ENCODE measurements at places on chromosomes 12 and 14. TPM values are rescaled to one million over a fixed set of nuclear protein-coding genes. Genes with fewer than 3 reads are reported as not detected.

DNA sequence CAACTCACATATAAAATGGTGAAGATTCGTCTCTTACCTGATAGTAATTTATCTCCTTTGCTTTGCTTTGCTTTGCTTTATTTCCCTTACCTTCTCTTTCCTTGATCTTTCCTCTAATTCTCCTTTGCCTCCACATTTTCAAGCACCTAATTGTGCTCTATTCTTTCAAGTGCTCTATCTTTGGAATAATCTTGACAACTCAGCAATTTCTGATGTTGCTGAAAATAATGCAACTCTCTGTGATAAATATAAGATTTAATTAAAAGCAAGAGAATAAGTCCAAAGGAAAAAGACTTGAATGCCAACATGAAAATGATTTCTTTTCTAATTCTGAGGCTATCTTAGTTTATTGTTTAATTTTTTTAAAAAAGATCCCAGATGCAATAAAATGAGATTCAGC lies 139.5 kb upstream of the SYT1 start:
- H3K27ac ChIP-seq = no peak overlapping the region
- H3K36me3 ChIP-seq = no peaks in the 10 kb centered on the region
- H3K4me1 ChIP-seq = no peaks in the 10 kb centered on the region
- H3K27me3 ChIP-seq = no peaks in the 10 kb centered on the region
- H3K4me3 ChIP-seq = no peak overlapping the region
- DNase-seq = no peak

TCL1A gene
- total RNA-seq = 5.0 TPM

CISTR gene
- total RNA-seq = not detected

- no peak for DNase-seq
- H3K27ac ChIP-seq = no peak overlapping the region
- H3K36me3 ChIP-seq = no peaks in the 10 kb centered on the region
- peaks cover 7% of the 10 kb centered on the region for H3K27me3 ChIP-seq
- no peak overlapping the region for H3K4me3 ChIP-seq
- no peaks in the 10 kb centered on the region for H3K4me1 ChIP-seq
Measured at GRCh38 chr14:95040708-95041476, 116.4 kb downstream of the DICER1 start.

- no peaks in the 10 kb centered on the region for H3K36me3 ChIP-seq
- H3K27ac ChIP-seq = no peak overlapping the region
- no peak for DNase-seq
- no peak overlapping the region for H3K4me3 ChIP-seq
Measured at GRCh38 chr14:59150990-59151389, 37.5 kb upstream of the DAAM1 start.

GRCh38 chr14:75711105-75711795 lies 50.2 kb downstream of the TTLL5 start:
- DNase-seq = peak; percentile 60
- H3K4me3 ChIP-seq = no peak overlapping the region
- H3K4me1 ChIP-seq = peaks cover 37% of the 10 kb centered on the region
- no peaks in the 10 kb centered on the region for H3K27me3 ChIP-seq

DNA sequence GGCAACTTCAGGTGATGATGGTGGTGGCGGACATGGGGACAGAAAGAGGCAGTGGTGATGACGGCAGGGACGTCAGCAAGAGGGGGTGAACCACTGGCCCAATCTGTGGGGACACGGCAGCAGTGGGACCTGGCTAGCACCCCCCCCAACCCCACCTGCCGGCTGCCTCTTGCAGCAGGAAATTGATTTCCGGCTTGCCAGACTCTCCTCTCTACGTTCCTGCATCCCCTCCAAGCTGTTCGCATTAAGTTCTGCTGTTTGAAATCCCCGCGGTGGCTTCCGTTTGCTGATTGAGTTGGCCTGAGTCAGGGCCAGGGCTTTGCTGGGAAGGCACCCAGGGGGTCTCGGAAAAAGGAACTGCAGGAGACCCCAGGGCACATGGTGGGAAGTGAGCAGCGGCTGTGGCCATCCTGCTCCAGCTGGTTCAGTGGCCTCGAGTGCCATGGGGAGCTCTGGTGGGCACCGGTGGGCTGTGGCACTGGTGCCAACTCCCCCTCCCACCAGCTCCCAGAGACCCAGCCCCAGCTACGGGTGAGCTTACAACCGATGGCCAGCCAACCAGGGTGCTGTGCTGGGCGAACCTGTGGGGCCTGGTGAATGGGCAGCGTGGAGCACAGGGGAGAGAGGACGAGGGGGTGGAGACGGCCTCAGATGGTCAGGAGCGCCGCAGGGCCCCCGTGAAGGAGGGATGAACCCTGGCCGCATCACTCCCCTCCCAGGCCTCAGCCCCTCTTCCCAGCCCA lies 14.6 kb upstream of the NUDT14 start:
- peak overlapping the region; percentile 87 for H3K27ac ChIP-seq
- peak; percentile 59 for DNase-seq
- H3K36me3 ChIP-seq = no peaks in the 10 kb centered on the region
- H3K27me3 ChIP-seq = no peaks in the 10 kb centered on the region

DNA sequence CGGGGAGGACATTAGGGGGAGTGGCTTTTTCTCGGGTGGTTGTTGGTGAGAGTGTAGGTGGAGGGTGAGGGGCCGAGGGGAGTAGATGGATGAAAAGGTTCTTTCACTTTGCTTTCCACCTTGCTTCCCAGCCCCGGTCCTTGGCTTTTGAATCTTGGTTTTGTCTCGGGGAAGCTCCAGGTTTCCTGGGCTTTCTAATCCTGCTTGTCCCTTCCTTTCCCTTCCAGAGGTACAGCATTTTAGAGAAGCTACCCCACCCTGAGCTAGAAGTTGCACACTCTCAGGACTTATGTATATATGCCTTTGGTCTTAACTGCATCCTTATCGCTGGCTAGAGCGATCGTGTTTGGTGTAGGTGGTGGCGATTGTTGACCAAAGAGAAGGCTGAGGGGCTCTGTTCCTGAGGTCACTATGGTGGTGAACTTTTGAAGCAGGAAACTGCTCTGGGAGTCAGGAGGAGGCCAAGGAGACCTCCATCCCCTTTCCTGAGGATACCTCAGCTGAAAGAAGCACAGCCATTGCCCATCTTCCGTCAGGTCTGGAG lies 862 bp downstream of the PIP4K2C start:
- H3K36me3 ChIP-seq = peaks cover 2% of the 10 kb centered on the region
- peak overlapping the region; percentile 98 for H3K4me3 ChIP-seq
- H3K27ac ChIP-seq = no peak overlapping the region
- H3K4me1 ChIP-seq = peaks cover 5% of the 10 kb centered on the region
